ENCODE measurements at places on chromosomes 16 and 17.

- no peak for DNase-seq
These were observed 39.8 kb upstream of the TOM1L1 start for GRCh38 chr17:54860617-54861470.

- no peak for DNase-seq
These were observed 1287.8 kb upstream of the CDH8 start for GRCh38 chr16:63323722-63324705.

- DNase-seq: no peak
These were observed 50.8 kb downstream of the TOM1L2 start for GRCh38 chr17:17921192-17922069.

- DNase-seq: no peak
These were observed 157.9 kb downstream of the IRX3 start for GRCh38 chr16:54128629-54129234.

GRCh38 chr17:81380131-81380530 is 15.1 kb upstream of the BAHCC1 start:
- no peak for DNase-seq
